ENCODE measurements at places on chromosomes 2 and 18. TPM values are rescaled to one million over a fixed set of nuclear protein-coding genes. Genes with fewer than 3 reads are reported as not detected.

CRYGD gene
- not detected for total RNA-seq

LYG2 gene
- total RNA-seq = not detected

CHRND gene
- not detected for total RNA-seq

ANKRD36C gene
- total RNA-seq = 13.7 TPM

CYTIP gene
- total RNA-seq = not detected

LINC00305 gene
- not detected for total RNA-seq

SPDYA gene
- total RNA-seq = 0.85 TPM

TTLL4 gene
- total RNA-seq = 5.1 TPM

DES gene
- not detected for total RNA-seq

CLHC1 gene
- total RNA-seq = 6.0 TPM

HOXD9 gene
- not detected for total RNA-seq

TUBA3D gene
- total RNA-seq = not detected

ERCC3 gene
- total RNA-seq = 33.3 TPM

BOLA3 gene
- total RNA-seq = 40.0 TPM

DDX1 gene
- total RNA-seq = 66.3 TPM

B4GALT6 gene
- 3.2 TPM for total RNA-seq

TCF4 gene
- total RNA-seq = 9.2 TPM

PRSS56 gene
- total RNA-seq = not detected

ANKRD62 gene
- not detected for total RNA-seq

NCOA1 gene
- total RNA-seq = 5.8 TPM

SAG gene
- not detected for total RNA-seq

MTA3 gene
- total RNA-seq = 16.9 TPM

NEDD4L gene
- total RNA-seq = 35.9 TPM

RIT2 gene
- total RNA-seq = not detected

ANKRD44 gene
- total RNA-seq = 0.64 TPM

PAIP2B gene
- total RNA-seq = 2.2 TPM

RTP5 gene
- total RNA-seq = not detected

PID1 gene
- 4.3 TPM for total RNA-seq

CTNNA2 gene
- total RNA-seq = not detected

SERPINB11 gene
- not detected for total RNA-seq

HS6ST1 gene
- 33.9 TPM for total RNA-seq

MC2R gene
- not detected for total RNA-seq

ZSCAN30 gene
- total RNA-seq = 6.3 TPM

SEPTIN10 gene
- 71.4 TPM for total RNA-seq

ICOS gene
- total RNA-seq = not detected

TUBB6 gene
- total RNA-seq = 457 TPM

NFE2L2 gene
- total RNA-seq = 114 TPM

SOX11 gene
- not detected for total RNA-seq

NEU4 gene
- total RNA-seq = not detected

HES6 gene
- total RNA-seq = 26.6 TPM

SEMA4C gene
- 17.8 TPM for total RNA-seq

CFAP221 gene
- total RNA-seq = not detected

TLX2 gene
- not detected for total RNA-seq

TEX44 gene
- total RNA-seq = not detected

CARF gene
- 4.7 TPM for total RNA-seq

MOGAT1 gene
- not detected for total RNA-seq

SOCS6 gene
- total RNA-seq = 43.9 TPM

RGPD4 gene
- not detected for total RNA-seq

NEU2 gene
- total RNA-seq = not detected

CSRNP3 gene
- 0.48 TPM for total RNA-seq

PLEKHH2 gene
- total RNA-seq = 1.7 TPM

Measured in tracheal epithelial cell (primary cell).